ENCODE measurements at places on chromosomes 6 and 20.
A peak's percentile ranks its signal among the peaks of the same experiment; 100 is the strongest.

GRCh38 chr6:128327890-128328289, 192.5 kb downstream of the PTPRK start:
- ATAC-seq: peak; percentile 72

DNA sequence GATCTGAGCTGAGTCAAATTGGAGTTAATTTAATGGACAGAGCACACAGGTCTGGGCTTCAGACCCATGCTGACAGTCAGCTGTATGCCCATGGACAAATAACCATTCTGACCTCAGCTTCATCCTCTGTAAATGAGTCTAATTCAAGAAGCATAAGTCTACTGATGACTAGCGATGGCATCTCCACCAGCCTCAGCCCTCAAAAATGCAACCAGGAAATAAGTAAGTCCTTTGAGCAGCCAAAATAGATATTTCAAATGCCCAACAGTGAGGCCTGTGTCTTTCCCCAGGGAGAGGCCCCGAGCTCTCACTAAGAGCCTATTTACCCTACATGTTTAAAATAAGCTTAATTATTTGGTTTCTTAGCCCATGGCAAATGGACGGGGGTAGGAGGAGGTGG, 114.2 kb upstream of the MTHFD1L start:
- ATAC-seq: no peak

- ATAC-seq: no peak
Observed at GRCh38 chr6:54892831-54893230, 46.3 kb downstream of the FAM83B start.

DNA sequence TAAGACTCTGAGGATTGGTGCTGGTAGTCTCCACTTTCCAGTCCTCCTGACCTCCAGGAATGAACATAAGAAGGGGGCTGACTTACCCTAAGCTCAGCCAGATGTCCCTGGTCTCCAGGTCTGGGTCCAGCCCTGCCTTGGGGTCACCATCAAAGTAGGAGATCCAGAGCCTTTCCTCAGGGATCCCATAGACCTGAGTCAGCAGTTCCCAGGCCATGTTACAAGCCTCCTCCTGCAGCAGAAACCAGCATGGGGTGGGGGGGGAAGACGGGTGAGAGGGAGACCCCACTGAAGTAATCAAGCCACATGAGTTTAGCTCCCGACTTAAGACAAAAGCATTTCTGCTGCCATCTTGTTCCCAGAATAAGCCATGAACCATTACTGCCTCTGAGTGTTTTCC, 1.8 kb downstream of the AARS2 start:
- ATAC-seq: no peak

- ATAC-seq: peak; percentile 82
Observed at GRCh38 chr6:44704240-44705150, 317.0 kb downstream of the CDC5L start.

GRCh38 chr6:137700161-137700560, 166.9 kb upstream of the TNFAIP3 start:
- ATAC-seq: no peak

DNA sequence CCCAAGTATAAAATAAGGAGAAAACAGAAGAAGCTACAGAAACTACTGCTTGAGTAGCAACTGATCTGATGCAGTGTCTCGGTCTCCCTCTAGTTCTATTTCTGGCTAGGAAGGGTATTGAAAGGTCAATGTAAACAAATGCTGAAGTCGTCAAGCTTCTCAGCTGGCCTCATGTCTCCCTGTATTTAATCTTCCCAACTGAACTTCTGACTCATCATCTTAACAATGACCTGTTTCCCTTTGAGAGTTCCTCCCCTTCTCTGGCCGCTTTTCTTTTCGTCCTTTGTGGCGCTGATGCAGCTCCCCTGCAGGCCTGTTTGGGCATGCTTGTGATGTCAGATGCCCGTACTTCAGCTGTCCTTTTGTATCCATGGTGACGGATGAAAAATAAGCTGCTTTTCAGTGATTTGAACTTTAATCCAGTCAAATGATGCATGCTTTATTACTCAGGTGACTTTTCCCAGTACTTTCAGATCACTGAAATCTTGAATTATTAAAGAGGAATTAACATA, 7.8 kb upstream of the LCA5 start:
- ATAC-seq: no peak

DNA sequence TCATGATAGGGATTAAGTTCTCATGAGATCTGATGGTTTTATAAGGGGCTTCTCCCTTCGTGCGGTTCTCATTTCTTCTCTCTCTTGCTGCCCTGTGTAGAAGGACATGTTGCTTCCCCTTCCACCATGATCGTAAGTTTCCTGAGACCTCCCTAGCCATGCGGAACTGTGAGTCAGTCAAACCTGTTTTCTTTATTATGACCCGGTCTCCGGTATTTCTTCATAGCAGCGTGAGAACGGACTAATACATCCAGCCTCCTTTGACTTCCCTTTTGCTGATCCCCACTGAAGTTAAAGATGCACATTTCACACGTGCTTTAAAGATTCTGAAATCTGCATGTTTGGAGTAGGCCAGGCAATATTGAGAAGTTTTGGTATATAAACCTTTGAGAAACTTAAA, 543.1 kb downstream of the PRKN start:
- ATAC-seq: no peak

- ATAC-seq: peak; percentile 95
Observed at GRCh38 chr6:169654598-169655391, 47.0 kb downstream of the WDR27 start.

DNA sequence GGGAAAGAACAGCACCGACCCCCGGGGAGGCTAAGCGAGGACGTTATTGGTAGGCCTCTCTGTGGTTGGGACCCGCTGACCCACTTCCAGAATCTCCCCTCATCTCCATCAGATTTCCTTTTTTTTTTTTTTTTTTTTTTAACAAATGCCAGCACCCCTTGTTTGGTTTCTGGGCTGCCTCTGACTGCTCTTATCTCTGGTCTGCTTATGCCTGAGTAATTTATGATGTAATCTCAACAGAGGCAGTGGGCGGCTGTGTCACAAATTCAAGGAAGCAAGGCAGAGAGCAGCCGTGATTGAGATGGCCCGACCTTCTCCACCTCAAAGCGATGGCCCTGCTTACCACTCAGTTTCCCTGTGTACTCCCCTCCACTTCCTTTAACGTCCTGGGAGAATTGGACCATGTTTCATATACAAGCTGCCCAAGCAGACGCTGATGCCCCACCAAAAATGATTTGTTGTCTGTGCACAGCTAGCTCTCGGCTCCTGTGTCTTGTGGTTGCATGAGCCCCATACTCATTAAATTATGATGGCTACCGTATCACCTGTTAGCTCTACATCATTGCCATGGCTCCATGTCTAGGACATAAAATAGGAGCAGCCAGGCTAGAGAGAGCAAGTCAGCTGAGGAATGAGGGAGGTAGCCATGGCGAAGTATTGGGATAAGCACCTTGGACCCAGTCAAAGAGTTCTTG, 98.1 kb downstream of the ZNF217 start:
- no peak for ATAC-seq

GRCh38 chr20:33124994-33125393, 43.0 kb upstream of the BPIFA2 start:
- ATAC-seq: no peak

DNA sequence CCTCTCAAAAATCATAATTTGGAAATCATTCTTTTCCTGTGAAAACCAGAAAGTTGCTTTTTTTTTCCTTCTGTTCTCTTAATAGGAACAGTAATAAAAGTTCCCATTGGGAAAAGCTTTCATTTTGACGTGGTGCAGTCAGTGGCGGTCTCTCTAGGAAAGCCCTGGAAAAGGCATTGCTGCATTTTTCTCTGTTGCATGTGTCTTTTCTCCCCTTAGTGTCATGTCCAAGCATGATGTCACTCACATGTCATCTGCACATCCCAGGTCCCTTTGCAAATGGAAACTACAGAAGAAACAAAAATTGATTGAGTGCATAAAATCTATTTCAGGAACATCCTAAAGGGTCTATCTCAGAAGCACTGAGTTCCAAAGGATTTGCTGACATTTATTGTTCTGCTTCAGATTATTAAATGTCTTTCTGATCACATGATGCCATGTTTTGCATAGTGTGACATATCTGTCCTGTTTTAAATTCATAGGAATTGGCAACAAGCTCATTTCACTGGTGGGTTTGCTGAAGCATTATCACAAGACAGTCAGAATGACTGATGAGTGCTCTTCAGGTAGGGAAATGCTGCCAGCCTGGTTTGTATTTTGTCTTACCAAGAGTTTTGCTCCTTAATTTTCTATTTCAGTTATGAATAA, 208.7 kb downstream of the SOX4 start:
- no peak for ATAC-seq

- ATAC-seq: peak; percentile 88
Observed at GRCh38 chr6:112043032-112044007, 10.6 kb upstream of the CCN6 start.

DNA sequence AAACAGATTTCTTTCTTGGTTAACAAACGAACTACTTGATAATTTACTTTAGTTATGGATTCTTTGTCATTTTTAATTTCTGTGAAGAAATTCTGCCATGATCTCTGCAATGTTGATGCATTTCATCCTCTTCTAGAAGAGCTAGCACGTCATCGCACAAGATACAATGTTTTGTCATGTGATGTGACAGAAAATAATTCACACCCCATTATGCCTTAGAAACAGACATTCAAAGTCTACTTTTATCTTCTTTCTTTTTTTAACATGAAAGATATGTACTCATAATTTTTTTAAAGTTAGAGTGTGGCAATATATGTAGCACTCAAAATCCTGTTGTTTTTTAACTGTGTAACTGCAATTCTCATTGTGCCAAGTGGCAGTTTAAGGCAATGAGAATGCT, 39.6 kb upstream of the NELFCD start:
- ATAC-seq: no peak

DNA sequence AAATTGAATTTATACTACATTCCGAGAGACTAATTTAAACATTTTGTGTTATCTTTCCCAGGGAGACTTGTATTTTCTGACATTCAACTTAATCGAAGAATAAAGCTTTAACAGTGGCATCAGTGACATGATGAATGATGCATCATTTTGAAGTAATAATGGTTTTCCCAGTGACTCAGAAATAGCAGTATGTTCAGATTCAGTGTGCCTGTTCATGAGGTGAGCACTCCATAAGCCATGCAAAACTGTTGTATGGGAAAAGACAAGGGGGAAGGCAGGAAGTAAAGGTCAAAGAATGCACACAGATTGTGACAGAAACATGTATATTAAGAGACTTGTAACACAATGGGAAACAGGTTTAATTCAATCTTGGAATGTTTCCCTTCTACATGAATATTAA, 1348.2 kb upstream of the GJE1 start:
- ATAC-seq: no peak

GRCh38 chr6:3195695-3196497, 31.6 kb downstream of the TUBB2B start:
- no peak for ATAC-seq

DNA sequence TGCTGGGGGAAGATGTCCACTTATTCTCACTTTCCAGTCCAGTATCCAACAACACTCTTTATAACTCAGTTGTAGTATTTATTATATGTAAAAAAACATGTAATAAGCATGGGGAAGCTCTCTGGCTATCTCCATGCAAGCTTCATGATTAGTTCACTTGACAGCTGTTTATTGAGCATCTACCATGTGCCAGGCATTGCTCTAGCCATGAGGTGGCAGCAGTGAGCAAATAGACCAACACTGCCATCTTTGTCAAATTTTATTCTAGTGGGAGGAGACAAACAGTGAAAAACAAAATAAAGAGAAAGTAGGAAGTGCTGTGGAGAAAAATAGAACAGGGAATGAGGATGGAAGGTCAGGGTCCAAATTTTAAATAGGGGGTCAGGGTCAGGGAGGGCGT, 131.8 kb downstream of the CFAP61 start:
- ATAC-seq: no peak

DNA sequence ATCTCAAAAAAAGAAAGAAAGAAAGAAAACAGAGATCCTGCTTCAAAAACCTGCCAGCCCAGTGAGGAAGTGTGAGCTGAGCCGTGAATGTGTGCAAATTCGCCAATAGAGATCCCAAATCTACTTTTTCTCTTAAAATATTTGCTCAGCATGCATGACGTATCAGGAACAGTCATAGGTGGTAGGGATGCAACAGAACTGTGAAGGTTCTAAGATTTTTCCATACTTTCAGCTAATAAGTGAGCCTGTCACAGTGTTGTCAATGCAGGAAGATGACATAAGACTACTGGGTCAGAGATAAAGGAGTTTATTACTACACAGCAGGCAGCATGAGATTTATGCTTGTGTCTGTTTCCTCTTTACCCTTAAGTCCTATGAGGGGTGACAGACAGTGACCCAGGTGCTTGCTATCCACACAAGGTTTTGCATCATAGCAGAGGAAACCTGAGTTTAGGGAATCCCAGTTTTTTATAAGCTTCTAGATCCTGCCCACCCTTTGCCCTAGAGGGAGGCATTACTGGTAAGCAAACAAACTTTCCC, 273.4 kb downstream of the BMP7 start:
- ATAC-seq: no peak

DNA sequence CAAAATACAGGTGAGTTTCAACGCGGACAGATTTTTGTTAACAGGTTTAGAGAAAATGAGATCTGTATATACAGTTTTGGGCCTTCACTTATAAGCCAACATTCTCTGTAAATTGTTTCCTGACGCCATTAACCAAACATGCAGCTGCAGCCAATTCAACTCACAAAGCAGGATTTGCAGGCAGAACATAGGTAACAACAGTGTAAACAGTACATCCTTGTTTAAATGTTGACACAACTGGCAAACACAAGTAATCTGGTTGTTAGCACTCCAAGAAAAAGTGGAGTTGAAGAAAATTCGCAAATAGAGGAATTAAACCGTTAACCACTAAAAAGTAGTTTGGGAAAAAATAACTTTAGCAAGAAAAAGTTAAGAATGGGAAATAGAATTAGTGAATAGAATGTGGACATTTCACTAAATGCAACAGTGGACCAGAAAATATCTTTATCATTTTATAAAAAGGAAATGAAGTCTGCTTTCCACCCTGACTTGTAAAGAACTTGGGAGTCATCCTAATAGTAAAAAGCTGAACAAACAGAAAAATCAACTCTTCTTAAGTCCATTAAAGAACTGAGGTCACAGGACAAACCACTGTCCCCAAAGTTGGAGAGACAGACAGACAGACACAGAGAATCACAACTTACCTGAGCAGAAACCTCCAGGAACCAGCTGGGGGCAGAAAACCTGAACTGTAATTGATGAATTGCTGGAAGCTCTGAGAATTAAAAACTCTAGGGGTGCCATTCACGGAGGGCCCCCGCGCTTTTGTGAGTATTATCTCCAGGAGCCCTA, 10.1 kb downstream of the SMIM28 start:
- no peak for ATAC-seq

DNA sequence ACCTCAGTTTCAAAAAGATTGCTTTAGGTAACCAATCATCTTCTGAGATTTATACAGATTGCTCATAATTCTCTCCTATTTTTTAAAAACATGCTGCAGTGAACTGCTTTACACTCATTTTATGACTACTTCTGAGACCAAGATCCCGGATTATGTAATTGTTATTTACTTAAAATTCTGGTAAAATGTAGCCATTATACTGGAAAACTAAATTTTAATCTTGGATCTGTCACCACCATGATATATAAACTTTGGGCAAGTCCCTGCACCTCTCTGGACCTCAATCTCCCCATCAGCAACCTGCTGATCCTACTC, 477 bp upstream of the PROCR start:
- ATAC-seq: no peak

GRCh38 chr20:58523971-58524315, 8.7 kb upstream of the APCDD1L start:
- ATAC-seq: no peak
